ENCODE measurements at places on chromosomes 2 and 18. TPM values are rescaled to one million over a fixed set of nuclear protein-coding genes. Genes with fewer than 3 reads are reported as not detected.
A peak's percentile ranks its signal among the peaks of the same experiment; 100 is the strongest.

Gene TAF1B
- polyA plus RNA-seq: 37.0 TPM

DNA sequence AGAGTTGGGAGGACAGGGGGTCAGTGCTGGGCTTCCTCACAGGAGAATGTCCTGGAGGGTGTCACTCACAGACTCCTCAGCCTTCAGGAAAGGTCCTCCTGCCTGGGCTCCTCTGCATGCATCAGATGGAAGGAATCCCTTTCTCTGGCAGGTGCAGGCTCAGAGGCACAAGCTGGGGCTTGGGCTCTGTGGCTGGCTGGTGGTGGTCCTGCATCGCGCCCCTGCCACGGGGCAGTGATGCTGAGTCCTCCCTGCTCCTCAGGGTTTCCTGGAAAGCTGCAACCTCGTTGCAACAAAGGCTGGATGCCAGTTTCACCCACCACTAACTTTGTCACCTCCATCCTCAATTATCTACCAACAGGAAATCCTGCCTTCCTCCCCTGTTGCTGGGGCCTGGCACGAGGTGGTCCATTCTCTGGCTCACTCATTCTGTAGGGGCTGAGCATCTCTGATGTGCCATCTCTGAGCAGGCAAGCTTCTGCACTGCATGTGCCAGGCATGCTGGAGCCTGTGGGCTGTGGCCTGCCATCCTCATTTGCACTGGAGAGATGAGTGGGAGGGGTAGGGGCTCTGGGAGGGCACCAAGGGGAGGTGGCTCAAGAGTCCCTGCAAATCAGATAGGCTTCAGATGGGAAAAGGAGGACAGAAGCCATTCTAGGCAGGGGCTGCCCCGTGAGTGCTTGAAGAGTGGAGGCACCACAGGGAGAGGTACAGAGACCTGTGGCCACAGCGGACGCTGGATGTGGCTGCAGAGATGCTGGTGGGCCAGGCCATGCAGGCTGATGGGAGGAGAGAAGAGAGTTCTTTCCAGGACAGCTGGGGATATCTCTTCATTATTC is 272.6 kb upstream of the HS6ST1 start:
- no peak for DNase-seq

DNA sequence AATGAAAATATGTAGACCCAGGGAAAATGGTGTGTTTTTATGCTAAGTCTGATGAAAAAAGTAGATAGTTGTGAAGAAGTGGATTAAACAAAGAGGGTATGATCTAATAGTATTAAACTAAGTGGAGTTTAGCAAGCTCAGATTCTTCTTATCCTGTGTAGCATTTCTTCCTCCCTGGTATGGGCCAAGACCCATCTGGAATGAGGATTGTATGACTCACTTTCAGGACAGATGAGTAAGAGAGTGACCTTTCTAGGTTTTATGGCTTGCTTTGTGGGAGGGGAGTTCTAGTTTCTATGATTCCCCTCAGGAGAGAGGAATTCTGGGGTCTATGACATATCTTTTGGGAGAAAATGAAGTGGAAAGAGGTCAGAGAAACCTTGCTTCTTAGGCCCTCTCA is 550.1 kb downstream of the SPAG16 start:
- peak; percentile 55 for DNase-seq

- no peak for DNase-seq
These were observed 159.0 kb downstream of the METTL4 start for GRCh38 chr18:2412281-2412680.

DNA sequence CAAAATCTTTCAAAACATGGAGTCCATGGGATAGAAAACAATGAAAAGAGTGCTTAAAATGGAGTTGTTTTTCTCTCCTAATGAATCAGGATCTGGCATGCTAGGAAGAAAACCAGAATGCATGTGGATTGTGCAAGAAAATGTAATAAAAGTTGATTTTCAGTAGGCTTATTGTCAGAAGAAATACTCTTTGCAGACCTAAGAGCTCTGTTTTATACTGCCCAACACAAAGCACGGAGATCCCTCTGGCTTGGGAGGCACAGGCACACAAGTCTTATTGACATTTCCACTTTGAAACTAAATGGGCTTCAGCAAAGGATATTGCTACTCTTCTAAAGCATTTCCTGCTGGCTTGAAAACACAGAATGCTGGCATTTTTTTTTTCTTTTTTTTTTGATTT is 15.5 kb upstream of the DAPL1 start:
- DNase-seq: no peak

DNA sequence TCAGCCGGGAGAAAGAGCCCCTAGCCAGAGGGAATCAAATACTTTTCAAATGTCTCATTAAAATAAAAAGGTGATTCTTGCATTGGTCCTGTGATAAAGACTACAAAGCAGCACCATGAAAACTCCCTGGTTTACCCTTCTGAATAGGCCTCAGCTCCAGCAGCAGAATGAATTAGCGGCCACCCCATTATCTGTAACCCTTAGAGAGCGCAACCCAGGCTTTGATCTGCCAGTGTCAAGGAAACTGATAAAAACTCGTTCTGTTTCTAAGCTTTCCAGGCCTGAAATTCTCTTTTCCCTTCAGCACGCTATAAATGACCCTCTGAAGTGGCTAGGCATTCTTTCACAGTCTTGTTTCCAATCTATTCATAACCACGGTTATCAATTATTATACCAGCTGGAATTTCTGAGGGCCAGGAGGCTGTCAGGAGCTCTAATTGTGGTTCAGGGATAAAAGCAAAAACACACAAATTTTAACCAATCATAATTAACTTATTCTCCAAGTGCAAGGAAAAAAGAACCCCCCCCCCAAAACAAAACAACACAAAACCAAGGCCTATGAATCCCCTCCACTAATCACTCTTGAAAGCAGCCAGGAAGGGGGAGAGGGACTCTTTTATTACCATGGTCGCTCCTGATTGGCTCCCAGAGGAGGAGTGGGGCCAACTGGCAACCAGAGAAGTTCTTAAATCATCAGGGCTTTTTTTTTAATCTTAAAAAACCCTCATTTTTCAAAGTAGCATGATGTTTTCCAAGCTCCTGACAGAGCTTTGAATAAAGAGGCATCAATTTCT is 258.9 kb downstream of the CYRIA start:
- DNase-seq: no peak

Gene AOX1
- 5.4 TPM for polyA plus RNA-seq

- DNase-seq: no peak
These were observed 9.3 kb downstream of the MAP4K4 start for GRCh38 chr2:101706819-101707177.

GRCh38 chr2:69789772-69790600 is 39.5 kb upstream of the GMCL1 start:
- no peak for DNase-seq

- DNase-seq: no peak
These were observed 138.5 kb downstream of the MTX2 start for GRCh38 chr2:176407706-176408105.

DNA sequence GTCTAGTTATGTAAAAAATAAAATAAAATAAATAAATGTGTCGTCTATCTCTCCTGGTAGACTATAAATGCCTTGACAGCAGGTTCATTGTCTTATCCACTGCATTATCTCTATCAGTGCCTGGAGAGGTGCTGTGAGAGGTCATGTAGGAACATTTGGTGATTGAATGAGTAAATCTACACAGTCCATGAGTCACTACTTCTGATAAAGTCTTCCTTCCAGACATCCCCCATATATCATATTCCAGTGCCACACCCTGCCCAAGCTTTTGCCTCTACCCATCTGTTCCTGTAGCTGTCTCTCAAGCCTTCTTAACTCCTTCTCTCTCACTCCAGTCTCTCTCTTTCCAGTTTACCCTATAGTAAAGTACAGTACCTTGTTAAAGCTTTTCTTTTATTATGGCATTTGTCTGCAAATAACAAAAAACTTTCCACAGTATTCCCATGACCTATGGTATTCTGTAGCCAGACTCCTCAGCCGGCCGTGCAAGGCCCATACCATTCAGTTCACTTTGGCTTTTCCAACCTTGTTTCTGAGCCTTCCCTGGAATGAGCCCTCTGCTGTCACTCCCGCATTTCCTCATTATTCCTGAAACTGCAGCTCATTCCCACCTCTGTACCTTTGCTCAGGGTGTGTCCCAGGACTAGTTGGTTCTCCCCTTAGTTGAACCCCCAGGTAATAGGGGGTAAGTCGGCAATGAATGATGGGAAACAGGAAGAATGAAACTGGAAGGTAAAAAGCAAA is 37.5 kb downstream of the ANXA4 start:
- peak; percentile 95 for DNase-seq

Gene AQP12B
- not detected for polyA plus RNA-seq

GRCh38 chr18:50397023-50397422 is 22.2 kb downstream of the SKA1 start:
- DNase-seq: no peak

GRCh38 chr2:78068808-78069207 is 546.6 kb upstream of the LRRTM4 start:
- no peak for DNase-seq

DNA sequence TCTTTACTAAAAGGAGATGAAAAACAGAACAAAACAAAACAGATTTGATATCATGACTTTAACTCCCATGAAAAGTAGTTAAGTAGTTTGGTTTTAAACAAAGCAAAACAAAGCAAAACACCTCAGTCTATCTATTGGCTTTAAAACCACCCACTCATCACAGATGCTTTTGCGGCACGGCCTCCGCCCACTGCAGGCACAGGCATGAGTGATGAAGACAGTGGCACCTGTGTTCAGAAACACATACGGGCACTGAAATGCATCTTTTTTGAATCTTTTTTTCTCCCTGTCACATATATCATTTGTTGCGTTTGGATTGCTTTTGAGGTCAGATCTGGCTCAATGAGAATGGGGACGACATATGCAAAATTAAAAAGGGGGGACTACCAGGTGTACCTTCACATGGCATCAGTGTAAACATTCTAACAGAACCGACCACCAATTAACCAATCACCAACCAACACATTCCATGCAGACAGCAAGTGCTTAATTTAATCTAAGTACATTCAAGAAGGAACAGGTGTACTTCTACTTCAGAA is 147.4 kb upstream of the REV1 start:
- no peak for DNase-seq

DNA sequence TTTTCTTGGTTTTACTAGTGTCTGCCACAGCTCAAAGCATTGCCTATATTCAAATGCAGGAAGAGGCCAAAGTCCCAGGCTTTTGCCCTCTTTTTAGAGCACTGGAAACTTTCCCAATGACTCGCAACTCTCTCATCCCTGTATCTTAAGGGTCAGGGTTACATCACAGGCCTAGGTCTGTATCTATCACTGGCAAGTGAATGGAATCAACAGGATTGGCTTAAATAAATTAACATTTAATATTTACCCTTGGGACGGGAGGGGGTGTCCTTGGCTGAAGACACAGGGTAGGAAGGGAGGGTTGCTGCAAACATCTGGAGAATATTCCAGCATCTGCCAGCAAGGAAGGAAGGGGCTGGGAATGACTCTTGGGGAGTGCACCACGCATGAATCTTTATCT is 242.6 kb downstream of the SLC4A3 start:
- no peak for DNase-seq

Gene SERPINB3
- not detected for polyA plus RNA-seq

GRCh38 chr2:181334158-181334826 is 122.9 kb upstream of the ITGA4 start:
- no peak for DNase-seq

Gene PLB1
- polyA plus RNA-seq: 1.2 TPM

Gene TCF23
- not detected for polyA plus RNA-seq

- no peak for DNase-seq
These were observed 580.5 kb upstream of the NXPH2 start for GRCh38 chr2:139360654-139361053.

GRCh38 chr2:71505770-71506140 is 52.4 kb downstream of the DYSF start:
- DNase-seq: no peak

- DNase-seq: no peak
These were observed 163.5 kb downstream of the MTCL1 start for GRCh38 chr18:8868779-8869415.

Gene UGT1A10
- polyA plus RNA-seq: not detected

Gene FBXO41
- polyA plus RNA-seq: 7.0 TPM

DNA sequence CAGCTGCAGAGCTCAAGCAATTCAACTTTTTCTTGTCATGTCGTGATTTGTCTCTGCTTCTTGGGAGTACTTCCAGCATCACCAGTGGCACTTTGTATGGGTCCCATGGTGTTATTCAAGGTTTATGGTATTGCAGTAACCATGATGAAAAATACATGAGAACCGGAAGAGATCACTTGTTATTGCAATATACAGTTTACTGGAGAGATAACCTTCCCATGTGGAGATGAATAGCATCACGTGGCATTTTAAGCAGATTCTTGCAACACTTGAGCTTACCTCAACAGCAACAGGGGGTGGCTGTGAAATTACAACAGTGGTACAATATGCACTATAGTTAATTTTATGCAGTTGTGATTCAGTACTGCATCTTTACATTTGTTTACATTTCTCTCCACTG is 97.4 kb downstream of the APOB start:
- no peak for DNase-seq

DNA sequence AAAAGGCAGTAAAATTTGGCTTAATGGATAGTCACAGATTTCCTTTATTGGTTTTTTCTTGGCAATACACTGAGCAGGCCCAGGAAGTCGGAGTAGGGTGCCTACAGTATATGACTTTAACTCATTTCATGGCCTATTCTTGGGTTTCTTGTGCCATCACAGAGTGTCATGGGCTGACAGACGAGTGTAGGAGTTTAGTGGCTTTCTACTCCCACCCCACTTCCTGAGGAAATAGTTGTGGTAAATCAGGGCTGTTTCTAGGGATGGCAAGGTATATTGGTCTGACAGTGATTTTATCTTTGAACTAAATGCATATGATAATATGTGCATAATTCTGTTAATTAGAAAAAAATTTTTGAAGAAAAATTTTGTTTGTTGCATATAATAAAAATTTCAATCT is 100.1 kb downstream of the PLCL1 start:
- DNase-seq: no peak

Gene ACTR1B
- polyA plus RNA-seq: 37.6 TPM

- no peak for DNase-seq
These were observed 263.9 kb upstream of the APCDD1 start for GRCh38 chr18:10190564-10190963.

- DNase-seq: no peak
These were observed 99.6 kb downstream of the FMNL2 start for GRCh38 chr2:152434395-152435182.

- DNase-seq: no peak
These were observed 192.1 kb downstream of the SP3 start for GRCh38 chr2:173773076-173773475.

Gene SMIM21
- polyA plus RNA-seq: not detected

DNA sequence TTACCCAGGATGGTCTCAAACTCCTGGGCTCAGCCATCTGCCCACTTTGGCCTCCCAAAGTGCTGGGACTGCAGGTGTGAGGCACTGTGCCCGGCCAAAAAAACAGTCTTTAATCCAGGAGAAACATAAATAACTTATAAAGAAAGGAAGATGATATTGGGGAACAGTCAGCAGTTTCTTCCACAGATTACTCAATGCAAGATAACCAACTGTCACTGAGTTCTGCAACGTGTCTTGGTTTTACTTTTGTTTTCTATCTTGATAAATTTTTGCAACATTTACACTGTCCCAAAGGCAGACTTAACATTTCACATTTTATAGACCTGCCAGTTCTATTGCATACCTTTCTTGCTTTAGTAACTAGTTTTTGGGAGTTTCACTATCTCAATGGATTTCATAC is 71.1 kb downstream of the ANKRD44 start:
- no peak for DNase-seq

GRCh38 chr2:158740621-158741020 is 54.5 kb upstream of the DAPL1 start:
- no peak for DNase-seq
